ENCODE measurements at places on chromosomes 2 and 18.

DNA sequence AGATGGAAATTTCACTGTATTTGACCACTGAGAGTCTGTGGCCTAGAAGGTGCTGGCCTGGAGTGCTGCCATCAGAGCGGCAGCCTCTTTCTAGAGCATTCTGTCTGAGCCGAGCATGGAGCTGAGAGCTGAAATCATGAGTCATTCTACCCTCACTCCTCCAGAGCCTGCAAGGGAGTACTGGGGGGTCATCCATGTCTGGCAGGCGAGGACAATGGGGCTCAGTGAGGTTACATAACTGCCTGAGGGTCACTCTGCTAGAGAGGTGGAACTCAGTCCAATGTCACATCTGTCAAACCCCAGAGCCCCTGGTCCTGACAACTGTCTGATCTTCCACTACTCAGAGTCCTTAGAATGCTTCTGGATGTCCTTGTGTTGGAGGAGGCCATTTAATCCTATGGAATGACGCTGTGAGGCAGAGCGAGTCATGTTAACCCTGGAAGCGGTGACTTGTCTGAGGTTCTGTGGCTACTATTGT lies 65.3 kb downstream of the HAUS1 start:
- DNase-seq: no peak

GRCh38 chr18:78688249-78688648 lies 291.4 kb upstream of the SALL3 start:
- no peak for DNase-seq

DNA sequence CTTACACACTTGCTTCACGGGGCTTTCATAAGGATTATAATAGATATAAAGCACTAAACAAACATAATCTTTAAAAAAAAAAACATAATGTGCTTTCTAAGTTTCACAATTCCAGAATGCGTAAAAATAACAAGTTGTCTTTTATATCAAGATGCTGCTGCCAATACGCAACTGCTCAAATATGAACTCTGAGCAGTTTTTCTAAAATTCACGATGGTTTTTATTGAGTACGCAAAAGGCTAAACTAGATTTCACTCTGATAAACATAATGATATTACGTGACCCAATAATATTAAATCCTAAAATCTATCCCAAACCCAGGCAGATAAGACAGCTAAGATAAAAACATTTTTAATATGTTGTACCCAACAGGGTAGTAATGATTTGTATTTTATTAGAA lies 24.6 kb upstream of the MAT2A start:
- no peak for DNase-seq

DNA sequence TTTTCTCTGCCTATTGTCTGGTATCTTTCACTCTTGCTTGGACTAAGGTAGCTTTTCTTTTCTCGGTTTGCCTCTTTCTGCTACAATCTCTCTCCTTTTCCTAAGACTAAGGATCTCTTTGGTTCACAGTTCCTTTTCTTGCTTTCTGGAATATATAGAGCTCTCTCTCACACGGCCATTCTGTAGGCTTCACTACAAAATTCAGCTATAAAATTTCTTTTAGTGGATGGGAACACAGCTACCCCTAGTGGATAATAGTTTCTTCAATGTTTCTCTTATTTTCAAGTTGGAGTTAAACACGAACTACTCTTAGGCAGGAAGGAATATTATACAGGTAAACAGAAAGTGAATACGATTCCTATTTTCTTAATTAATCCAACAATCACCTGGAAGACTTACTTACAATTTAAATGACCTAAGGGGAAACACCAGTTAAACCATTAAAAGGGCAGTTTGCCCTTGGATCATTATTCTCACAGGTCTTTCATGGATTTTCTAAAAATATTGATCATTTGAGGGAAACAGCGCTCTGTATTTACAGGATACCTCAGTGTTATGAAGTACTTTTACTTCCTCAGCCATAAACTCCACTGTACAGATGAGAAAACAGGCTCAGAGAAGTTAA lies 140.5 kb downstream of the LRP2 start:
- no peak for DNase-seq

DNA sequence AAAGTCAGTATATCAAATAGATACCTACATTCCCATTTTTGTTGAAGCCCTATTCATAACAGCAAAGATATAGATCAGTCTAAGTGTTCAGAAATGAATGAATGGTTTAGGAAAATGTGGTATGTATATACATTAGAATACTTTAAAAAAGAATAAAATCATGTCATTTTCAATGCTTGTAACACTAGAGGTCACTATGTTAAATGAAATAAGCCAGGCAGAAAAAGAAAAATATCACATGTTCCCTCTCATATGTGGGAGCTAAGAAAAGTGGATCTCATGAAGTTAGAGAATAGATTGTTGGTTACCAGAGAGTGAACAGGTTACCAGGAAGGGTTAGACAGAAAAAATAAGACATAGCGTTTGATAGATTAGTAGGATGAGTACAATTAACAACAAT lies 1111.0 kb upstream of the SLC39A10 start:
- DNase-seq: no peak

- peak; percentile 77 for DNase-seq
These were observed 480 bp downstream of the DSEL start for GRCh38 chr18:67515942-67516538.

DNA sequence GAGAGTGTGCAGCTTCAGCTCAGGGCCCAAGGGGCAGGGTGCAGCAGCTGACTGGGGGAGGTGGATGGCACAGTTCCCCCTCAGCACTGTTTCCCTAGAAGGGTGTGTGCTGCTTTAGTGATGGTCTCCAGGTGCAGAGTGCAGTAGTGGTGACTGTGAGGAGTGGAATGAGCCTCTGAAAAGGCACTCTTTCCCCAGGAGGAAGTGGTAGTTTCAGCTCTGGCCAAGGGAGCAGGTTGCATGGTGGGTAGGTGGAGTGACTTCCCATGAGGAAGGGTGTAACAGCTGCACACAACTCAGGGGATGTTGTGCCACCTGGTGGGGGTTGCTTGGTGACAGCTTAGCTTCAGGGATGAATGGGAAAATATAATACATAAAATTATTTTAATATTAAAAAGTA lies 251.5 kb upstream of the NXPH2 start:
- no peak for DNase-seq

DNA sequence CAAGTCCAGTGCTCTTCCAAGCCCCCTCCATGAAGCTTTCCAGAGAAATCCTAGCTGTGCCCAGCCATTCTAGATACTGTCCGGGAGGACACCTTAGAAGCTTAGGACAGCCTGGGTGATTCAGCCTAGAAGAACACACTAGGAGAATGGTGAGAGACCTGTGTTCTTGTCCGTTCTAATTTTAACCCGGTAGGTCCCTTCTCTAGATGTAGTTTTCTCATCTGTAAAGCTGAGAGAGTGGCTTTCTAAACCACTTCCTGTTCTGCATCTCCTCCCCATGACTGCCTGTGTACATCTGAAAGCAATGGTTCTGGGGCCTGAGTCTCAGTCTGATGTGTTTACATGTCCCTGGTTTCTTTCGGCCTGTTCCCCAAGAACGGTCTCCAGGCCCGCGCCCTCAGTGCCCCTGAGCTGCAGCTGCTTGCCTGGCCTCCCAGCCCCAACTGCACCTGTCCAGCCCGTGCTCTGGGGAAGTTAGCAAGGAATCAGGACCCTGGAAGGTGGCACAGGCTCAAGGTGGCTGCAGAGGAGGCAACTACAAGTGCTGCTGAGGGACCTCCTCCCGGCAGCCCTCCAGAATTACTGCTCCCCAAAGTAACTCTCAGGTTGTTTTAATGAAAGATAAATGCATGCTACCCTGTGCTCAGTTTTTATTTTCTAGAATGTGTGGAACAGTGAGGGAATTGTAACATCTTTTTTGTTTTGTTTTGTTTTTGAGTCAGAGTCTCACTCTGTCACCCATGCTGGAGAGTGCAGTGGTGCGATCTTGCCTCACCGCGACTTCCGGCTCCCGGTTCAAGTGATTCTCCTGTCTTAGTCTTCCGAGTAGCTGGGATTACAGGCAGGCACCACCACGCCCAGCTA lies 105.9 kb downstream of the LBH start:
- no peak for DNase-seq

- DNase-seq: no peak
These were observed 456.6 kb upstream of the ID2 start for GRCh38 chr2:8225266-8225665.

- DNase-seq: peak; percentile 37
These were observed 48.5 kb upstream of the DTNA start for GRCh38 chr18:34661464-34662087.

DNA sequence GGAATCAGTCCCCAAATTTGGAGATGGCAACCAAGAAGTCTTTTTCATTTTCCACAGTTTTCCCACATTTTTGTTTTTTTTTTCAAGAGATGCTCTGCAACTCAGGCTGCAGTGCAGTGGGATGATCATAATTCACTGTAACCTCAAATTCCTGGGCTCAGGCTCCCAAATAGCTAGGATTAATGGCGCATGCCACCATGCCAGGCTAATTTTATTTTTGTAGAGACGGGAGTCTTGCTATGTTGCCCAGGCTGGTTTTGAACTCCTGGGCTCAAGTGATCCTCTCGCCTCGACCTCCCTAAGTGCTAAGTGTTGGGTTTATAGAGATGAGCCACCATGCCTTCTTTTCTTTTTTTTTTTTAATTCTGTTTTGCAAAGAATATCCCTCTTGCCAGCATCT lies 35.2 kb downstream of the PCBP1 start:
- DNase-seq: no peak

DNA sequence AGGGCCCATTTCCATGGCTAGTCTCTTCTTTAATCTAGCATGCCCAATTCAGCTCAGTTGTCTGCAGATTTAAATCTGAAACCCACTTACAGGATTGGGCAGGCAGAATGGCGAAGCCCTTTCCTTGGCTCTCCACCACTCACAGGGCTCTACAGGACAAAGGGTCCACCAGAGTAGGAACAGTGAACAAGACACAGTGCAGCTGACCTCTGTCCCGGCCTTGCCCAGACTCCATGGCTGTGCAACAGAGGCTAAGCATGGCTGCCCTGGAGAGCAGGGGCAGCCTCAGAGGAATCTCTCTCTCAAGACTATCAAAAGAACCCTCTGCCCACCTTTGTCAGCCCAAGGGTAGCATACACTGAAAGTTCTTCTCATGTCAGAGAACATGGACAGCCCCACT lies 9.7 kb upstream of the ATP6V1B1 start:
- DNase-seq: no peak

DNA sequence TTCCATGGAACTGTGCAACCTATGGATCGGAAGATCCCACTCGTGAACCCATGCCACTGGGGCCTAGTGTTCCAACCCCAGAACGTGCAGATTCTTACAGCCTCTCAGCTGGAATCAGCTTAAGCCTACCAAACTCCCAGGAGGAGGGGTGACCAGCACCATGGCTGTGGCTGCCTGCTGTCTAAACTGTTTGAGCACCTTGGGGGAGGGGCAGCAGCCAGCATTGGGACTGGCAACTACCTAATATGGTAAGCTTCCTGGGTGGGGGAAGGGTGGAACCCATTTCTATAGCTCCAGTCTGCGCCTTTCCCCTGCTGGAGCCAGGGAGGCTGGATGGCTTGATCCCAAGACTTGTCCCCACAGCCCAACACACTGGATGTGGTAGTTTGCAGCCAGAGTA lies 10.7 kb upstream of the POLE4 start:
- no peak for DNase-seq

- DNase-seq: no peak
These were observed 11.7 kb downstream of the D2HGDH start for GRCh38 chr2:241746084-241746483.

DNA sequence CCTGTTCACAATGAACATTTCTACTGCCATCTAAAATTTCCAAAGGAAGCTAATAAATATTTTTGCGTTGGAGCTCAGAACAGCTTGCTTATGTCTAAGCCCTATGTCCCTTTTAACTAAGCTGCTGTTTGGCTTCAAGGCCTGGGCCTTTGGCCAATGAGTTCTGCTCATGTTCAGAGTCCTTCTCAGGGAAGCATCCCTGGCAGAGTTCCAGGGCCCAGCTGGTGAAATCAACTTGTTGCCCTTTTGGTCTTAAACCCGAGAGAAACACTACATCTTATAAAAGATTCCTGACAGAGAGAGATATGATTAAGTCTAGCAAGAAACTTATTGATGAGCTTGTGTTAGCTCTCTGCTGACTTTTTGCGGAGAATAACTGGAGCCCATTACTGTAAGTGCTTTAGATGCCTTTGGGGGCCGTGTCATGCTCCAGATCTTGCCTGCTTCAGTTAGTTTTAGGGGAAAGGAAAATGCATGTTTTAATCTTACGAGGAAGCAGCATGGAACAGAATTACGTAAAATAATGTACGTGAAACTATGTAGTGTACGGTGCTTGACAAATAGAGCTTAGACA lies 102.5 kb upstream of the NOSTRIN start:
- DNase-seq: no peak

DNA sequence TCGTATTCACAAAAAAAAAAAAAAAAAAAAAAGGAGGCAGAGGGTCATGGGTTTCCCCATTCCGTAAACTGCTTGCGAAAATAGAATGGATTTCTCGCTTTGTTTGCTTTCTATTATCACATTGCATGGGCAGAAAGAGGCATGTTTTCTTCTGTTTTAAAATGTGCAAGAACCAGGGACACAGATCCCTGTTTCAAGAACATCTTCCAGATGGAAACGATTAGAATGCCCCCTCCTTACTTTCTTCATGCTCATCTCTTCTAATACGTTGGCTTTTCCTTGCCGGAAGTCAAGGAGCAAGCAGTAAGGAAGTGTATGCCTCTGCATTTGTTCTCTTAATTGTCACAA lies 51.0 kb upstream of the ZNF516 start:
- no peak for DNase-seq

- DNase-seq: no peak
These were observed 112.2 kb upstream of the PXDN start for GRCh38 chr2:1856475-1856874.

DNA sequence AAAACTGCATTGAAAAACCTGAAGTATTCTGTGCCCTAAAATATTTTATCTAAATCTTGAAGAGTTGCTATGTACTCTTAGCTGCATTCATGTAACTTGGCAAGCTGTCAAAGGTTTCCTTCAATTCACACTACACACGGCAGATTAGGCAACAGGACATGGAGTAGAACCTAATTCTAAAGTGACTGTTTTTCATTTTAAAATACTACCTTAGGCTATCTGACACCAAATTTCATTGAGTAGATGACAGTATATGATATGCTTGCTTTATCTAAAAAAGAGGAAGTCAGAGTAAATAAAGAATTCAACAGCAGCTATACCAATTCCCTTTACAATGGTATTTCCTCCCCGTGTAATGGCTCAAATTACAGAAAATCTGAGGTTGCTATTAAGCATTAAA lies 45.4 kb downstream of the EXOC6B start:
- DNase-seq: no peak

DNA sequence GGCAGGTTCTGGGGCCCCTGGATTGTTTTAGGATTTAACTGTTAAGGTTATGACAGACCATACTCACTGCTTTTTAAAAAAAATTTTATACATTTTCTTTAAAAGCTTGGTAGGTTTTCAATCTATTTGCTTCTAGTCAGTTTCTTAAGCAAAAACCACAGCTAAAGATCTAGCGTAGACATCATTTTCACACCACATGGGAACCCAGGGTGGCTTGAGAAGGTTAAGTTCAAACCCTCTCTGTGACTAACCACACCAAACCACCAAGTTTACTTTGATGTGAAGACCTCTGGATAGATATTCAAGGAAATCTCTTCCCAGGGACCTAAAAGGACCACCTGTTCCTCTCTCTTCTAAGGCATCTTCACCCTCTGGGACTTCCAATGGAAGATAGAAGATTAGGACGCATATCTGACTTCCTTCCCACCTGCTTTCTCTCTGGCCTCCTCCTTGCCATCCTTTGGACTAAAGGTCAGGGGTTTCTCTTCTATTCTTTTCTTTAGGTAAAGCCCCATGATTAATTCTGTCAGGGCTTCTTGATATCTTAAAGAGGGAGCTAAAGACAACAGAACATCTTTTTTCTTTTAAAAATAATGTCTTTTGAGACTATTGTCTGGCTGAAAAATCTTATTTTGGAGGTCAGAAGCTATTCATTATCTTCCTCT lies 32.3 kb downstream of the FOSL2 start:
- DNase-seq: no peak

GRCh38 chr2:207203056-207203455 lies 37.3 kb upstream of the KLF7 start:
- DNase-seq: no peak

All from fibroblast of skin of left quadriceps (primary cell).